ENCODE measurements at places on chromosomes 2 and 18.

DNA sequence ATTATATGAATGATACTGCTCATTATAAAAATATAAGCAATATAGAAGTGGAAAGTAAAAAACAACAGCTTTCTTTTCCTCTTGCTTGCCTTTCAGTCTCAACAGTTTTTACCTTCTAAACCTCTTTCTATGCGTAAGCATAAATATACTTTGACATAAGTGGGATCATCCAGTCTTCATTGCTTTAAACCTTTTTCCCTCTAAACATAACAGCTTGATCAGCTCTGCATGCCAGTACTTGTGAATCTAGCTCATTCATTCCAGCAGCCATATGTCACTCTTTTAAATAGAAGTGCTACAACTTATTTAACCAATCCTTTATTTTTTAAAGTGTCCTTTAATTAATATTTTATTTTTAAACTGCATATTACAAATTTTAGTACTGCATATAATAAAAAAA lies 88.1 kb downstream of the TTC27 start:
- DNase-seq, result peak; percentile 89

DNA sequence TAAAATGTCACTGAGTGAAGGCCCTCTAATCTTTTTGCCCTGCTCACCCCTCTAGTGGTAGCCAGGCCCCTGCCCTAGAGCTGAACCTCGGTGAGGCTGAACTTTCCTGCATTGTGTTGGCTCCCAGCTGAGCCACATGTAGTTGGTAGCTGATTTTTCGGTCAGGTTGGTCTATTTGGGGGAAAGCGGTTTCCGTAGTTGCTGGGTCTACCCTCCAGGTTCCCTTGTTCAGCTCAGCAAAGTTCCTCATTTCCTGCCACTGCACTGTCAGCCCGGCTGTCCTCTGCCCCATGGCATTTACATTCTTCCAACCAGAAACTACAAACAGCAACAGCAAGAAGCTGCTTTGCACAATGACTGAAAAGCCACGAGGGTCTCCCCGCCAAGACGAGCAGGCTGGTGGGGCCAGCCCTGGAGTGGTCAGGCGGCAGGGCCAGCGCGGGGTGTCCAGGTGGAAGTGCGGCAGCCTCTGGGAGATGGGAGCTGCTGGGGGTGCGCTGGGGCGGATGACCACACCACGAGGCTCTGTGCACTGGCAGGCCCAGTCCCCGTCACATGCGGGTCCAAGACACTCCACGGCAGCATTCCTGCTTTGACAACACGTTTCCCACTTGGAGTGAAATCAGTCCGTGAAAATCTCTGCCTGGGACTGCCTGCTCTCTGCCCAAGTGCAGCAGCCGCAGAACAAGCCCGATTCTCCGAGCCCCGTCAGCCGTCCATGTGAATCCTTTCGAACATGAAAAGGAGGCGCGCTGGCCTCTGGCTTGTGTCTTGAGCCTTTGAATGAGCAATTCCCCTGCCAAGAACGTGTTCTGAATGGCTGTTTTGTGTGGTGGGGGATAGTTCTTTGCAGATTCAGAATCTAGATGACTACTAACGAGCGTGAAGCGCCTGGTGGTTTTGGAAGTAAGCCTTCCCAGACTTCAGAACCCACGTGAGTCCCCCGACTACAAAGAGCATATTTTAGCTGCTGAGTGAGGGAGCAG lies 159.4 kb downstream of the ASB1 start:
- DNase-seq, result no peak

GRCh38 chr18:2207294-2207693 lies 364.0 kb downstream of the METTL4 start:
- DNase-seq, result no peak

- no peak for DNase-seq
Observed at GRCh38 chr2:94996305-94997100, 29.0 kb upstream of the MAL start.

- DNase-seq, result no peak
Observed at GRCh38 chr2:120783371-120783791, 47.7 kb downstream of the GLI2 start.

- no peak for DNase-seq
Observed at GRCh38 chr18:70322928-70323327, 34.1 kb downstream of the SOCS6 start.

DNA sequence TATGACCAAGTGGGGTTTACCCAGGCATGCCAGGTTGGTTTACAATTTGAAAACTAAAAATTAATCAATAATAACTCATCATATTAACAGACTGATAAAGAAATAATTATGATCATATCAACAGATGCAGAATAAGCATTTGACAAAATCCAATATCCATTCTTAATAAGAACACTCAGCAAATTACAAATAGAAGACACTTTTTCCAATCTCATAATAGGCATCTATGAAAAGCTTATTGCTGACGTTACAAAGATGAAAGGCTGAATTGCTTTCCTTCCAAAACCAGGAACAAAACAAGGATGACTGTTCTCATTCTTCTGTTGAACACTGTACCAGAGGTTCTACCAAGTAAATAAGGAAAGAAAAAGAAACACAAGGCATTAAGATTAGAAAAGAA lies 55.1 kb upstream of the C2orf15 start:
- DNase-seq, result no peak

DNA sequence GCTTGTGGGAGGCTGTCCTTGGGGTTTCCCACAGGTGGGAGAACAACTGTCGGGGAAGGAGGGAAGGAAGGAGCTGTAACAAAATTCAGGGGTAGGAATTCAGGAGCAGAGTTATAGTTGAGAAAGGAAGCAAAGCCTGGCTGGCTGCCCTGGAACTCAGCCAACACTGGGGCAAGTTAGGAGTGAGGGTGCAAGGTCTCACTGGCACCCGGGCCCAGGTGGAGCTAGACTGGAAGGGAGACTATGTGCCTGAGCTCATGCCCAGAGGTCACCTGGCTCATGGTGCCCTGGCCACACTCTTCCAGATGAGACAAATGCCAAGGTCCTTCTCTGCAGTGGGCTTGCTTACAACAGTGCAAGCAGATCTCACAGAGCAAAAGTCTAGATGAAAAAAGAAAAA lies 75.6 kb upstream of the ARHGAP28 start:
- no peak for DNase-seq

- DNase-seq, result no peak
Observed at GRCh38 chr2:128550389-128550788, 231.7 kb upstream of the HS6ST1 start.

DNA sequence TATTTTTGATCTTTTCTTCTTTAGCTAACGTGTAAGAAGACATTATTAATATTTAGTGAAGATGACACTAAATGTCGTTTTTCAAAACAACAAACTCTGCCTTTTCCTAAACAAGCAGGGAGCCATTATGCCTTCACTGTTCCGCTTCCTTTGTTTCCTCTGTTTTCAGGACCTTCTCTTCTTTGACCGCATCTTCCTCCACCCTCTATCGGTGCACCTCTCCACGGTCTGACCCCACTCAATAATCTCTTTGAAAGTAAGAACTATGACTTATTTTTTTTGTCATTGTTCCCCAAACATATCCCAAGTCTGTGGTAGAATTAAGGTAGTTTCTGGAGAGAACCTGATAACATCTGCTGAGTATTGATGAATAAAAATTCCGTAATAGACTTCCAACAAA lies 5.8 kb upstream of the SCN1A start:
- no peak for DNase-seq

- no peak for DNase-seq
Observed at GRCh38 chr2:113160962-113161361, 12.8 kb upstream of the PSD4 start.

DNA sequence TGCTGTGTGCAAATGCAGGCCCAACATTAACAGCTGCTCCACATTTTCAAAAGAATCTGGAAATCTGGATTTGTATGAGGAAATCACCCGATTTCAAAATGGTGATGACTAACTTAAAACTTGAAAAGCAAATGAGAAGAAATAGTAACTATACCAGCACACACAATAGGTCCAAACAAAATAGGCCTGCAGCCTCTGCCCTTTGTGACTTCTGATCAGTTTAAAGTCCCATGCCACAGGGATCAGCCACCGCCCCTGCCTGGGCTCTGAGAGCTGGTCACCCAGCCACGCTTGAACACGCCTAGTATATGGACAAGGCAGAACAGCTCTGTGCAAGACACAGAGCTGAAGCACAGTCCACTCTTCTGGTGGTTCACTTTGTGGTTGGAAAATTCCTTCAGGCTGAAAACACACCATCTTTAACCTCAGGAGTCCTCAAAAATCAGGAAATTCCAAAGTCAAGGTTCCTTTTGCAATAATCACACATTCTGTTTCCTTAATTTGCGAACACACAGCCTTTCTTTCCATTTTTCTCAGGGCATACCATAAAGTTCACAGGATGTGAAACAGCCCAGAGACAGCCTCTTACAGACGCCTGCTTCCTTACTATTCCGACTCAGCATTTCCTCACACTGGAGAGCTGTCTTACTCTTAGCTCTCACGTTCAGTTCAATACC lies 150.1 kb upstream of the RIOK3 start:
- DNase-seq, result no peak

GRCh38 chr2:127584516-127585033 lies 49.1 kb downstream of the MYO7B start:
- no peak for DNase-seq

- peak; percentile 68 for DNase-seq
Observed at GRCh38 chr2:98564541-98565132, 43.7 kb downstream of the COA5 start.

GRCh38 chr2:182018218-182018617 lies 32.6 kb downstream of the PPP1R1C start:
- no peak for DNase-seq

- DNase-seq, result no peak
Observed at GRCh38 chr2:162092658-162093556, 18.9 kb upstream of the DPP4 start.

DNA sequence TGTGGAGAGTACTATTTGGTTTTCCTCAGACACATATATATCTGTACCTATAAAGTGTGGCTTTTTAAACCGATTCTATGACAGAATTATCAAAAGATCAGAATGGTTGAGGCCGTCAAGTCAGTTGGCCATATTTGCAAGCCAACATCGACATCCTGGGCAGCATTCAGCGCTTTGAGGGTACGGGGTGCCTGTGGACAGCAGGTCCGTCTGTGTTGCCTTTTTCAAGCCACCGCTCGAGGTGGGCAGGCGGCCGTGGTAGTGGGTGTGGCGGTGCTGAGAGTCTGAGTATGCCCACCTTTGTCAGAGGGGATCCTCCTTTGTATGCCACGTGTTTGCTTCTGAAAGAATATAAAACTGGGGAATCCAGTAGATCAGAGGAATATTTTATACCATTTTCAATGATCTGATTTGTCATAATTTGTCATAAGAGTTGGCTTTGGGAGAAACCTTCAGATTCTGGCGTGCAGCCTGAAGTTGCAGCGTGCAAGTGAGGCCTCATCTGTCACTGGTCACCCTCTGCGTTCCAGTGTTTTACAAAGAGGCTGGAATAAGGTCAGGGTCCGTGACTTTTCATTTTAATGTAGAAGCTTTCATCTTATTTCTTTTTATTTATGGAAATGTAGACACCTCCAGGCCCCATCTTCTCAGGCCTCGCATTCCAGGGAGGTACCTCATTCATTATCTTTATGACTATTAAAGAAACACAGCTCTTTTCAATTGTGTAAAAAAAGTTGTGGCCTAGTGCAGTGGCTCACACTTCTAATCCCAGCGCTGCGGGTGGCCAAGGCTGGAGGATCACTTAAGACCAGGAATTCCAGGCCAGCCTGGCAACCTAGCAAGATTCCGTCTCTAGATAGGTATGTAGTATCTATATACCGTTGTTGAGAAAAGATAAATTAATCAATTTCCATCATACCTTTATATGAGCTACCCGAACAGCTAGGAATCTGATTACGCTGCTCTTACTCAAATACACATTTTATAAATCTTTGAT lies 37.8 kb upstream of the RBM44 start:
- DNase-seq, result no peak

DNA sequence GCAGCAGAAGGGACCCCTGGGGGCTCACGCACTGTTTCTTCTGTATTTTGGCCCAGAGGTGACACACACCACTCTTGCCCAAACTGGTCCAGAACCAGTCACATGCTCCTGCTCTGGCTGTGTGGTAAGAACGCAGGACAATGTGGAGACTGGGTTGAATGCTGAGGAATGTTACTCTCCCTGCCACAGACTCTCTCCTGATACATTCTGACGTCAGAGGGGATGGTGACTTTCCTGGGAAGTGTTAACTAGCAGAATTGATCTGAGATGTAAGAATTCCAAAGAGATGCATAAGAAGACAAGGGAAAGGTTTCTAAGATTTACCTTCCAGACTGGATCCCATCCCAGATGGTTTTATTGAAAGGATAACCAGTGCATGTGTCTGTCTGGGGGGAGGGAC lies 100.8 kb downstream of the ASB1 start:
- no peak for DNase-seq

DNA sequence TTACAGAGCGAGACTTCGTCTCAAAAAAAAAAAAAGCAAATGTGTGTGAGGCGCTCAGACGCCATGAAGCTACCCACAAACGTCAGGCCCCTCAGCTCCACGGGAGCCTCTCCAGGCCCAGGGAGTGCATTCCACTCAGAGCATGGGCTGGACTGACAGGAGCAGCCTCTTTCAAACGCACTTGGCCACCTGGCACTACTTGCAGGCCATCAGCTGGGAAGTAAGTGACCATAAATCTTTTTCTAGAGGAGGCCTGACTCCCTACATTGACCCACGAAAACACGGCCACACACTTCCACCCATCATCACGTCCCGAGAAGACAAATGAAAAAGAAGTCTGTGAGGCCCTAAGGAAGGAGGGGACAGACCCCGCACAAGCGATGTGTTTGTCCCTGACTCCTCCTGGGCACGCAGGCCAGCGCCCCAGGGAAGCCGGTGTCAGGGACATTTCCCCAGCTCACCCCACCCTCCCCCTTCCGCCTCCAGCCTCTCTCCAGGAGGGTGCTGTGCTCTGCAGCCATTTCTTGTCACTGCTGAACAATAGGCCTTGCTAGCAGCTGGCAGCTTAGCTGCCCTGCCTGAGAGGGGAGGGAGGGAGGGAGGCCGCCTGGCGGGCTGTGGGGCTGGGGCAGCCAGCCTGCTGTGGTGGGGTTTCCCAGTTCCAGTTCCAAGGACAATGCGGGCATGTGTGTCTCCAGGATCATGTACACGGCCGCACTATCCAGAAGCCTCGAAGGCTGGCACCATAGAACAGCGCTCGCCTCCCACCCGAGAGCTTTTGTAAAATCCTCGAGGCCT lies 26.6 kb downstream of the SERTAD2 start:
- peak; percentile 34 for DNase-seq

Data from NCI-H1694 (cell line).